ENCODE measurements at places on chromosomes 12 and 14. TPM values are rescaled to one million over a fixed set of nuclear protein-coding genes. Genes with fewer than 3 reads are reported as not detected.

The ZBTB39 gene
- total RNA-seq: 7.0 TPM

- no peak overlapping the region for H3K4me3 ChIP-seq
- no peaks in the 10 kb centered on the region for H3K36me3 ChIP-seq
- H3K4me1 ChIP-seq: peaks cover 18% of the 10 kb centered on the region
- no peak overlapping the region for H3K27ac ChIP-seq
These were observed 1.8 kb downstream of the GPR162 start for GRCh38 chr12:6823182-6824084.

The PTPN6 gene
- 457 TPM for total RNA-seq

- H3K27me3 ChIP-seq: no peaks in the 10 kb centered on the region
- H3K4me3 ChIP-seq: no peak overlapping the region
- DNase-seq: peak; percentile 68
- peaks cover 62% of the 10 kb centered on the region for H3K36me3 ChIP-seq
- no peak overlapping the region for H3K27ac ChIP-seq
These were observed 86.7 kb downstream of the NCOR2 start for GRCh38 chr12:124480469-124481256.

The RILPL2 gene
- 18.5 TPM for total RNA-seq

The NKX2-8 gene
- total RNA-seq: not detected

GRCh38 chr12:6829536-6830220 lies 1.5 kb downstream of the P3H3 start:
- no peak for DNase-seq
- no peaks in the 10 kb centered on the region for H3K36me3 ChIP-seq
- H3K4me1 ChIP-seq: peaks cover 17% of the 10 kb centered on the region

DNA sequence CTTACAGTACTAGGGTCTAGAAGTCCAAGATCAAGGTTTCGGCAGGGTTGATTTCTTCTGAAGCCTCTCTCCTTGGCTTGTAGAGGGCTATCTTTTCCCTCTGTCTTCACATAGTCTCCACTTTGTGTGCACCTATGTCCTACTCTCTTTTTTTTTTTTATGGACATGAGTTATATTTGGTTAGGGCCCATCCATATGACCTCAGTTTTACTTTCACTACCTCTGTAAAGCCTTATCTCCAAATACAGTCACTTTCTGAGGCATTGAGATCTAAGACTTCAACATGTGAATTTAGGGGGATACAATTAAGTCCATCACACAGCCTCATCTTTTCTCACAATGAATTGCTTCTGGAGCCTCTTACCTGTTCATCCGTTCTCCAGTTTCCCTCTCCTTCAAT lies 5.9 kb upstream of the SPTB start:
- no peak overlapping the region for H3K27ac ChIP-seq
- peaks cover 31% of the 10 kb centered on the region for H3K27me3 ChIP-seq
- peaks cover 5% of the 10 kb centered on the region for H3K4me1 ChIP-seq

- DNase-seq: no peak
- peak overlapping the region; percentile 93 for H3K4me3 ChIP-seq
- peak overlapping the region; percentile 96 for H3K27ac ChIP-seq
- peaks cover 5% of the 10 kb centered on the region for H3K36me3 ChIP-seq
- no peaks in the 10 kb centered on the region for H3K27me3 ChIP-seq
These were observed 1.0 kb downstream of the BORCS5 start for GRCh38 chr12:12357719-12358461.

DNA sequence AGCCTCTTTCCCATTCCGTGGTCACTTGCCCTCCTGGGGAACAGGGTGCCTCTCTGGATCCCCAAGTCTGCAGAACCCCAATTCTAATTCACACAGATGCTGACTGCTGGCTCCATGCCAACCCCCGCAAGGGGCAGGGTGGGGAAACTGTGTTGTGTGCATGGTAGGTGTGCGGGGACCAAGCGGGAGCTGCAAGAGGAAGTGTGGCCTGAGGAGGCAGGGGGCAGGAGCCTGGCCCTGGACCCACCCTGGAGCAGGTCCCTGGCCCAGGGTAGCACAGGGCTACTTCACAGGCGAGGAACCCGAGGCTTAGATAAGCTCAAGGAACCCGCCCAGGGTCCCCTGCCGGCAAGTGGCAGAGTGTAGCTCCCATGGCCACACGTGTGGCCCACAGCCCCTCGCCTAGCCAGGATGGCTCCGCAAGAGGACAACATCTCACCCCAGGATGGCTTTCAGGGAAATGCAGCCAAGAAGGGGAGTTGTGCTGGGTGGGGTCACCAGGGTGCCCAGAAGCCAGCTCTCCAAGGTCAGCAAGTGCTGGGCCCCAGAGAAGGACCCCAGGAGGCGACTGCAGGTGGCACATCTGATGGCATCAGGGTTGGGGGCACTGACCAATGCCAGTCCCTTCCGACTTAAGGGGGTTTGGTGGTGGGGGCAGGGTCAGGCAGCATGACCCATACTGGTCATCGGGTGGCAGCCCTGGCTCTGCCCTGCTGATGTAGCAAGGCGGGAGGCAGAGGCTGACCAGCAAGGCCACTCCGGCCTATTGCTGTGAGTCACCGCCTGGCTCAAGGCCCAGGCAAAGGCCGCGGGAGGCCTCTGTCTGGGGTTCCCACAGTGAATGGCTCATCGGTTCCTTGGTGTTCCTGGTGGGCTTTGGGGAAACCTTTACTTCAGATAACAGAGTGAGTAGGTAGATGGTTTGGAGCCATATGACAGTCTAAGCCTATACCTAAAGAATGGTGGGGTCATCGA lies 37.3 kb upstream of the EML1 start:
- H3K27me3 ChIP-seq: peaks cover 44% of the 10 kb centered on the region
- peaks cover 9% of the 10 kb centered on the region for H3K4me1 ChIP-seq
- H3K36me3 ChIP-seq: no peaks in the 10 kb centered on the region

Measured in activated naive CD8-positive, alpha-beta T cell treated with anti-CD3 and anti-CD28 coated beads for 36 hours (primary cell).